Putamen (tissue), 1 donor: ENCODE measurements at places on chromosomes 13 and 19.

- no peak for DNase-seq
Observed at GRCh38 chr19:35419046-35419445, 29.0 kb upstream of the FFAR2 start.

- no peak for DNase-seq
Observed at GRCh38 chr13:110170882-110171281, 136.1 kb downstream of the COL4A1 start.

DNA sequence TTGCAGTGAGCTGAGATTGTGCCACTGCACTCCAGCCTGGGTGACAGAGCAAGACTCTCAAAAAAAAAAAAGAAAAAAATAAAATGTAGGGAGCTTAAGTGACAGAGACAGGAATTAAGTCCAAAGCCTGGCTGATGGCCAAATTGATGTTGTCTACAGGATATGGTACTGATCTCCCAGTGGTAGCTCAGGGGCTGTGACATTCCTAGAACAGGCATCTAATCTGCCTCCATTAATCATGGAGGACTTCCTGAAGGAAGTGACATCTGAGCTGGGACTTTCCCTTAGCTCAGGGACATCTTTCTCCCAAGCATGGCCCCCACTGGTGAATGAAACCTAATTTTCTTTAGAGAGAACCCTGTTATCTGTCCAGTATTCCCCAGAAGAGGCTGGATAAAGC is 11.4 kb upstream of the EDDM13 start:
- no peak for DNase-seq

- no peak for DNase-seq
Observed at GRCh38 chr13:20506696-20507095, 19.0 kb downstream of the CRYL1 start.

- DNase-seq = no peak
Observed at GRCh38 chr19:7152568-7152967, 83.1 kb downstream of the ZNF557 start.

GRCh38 chr19:41960973-41961372 is 1.9 kb upstream of the RABAC1 start:
- DNase-seq = no peak

- no peak for DNase-seq
Observed at GRCh38 chr13:82713687-82714405, 1168.4 kb downstream of the SLITRK1 start.

DNA sequence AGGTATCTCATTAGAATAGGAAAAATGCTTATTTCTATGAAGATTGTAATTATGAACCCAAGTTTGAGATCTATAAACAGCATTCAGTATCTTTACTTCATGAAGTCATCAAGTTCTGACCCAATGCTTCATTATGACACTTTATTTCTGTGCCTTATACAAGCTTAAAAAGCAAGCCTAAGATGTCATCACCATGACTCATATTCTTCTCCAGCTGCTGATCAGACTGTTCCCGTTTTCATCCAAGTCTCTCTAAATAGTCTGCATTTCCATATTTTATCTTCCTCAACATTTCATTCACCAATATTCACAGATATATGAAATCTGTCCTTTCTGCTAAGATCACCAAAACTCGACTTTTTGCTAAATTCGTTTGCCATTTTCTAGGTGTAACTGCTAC is 1247.2 kb upstream of the PRR20A start:
- no peak for DNase-seq

DNA sequence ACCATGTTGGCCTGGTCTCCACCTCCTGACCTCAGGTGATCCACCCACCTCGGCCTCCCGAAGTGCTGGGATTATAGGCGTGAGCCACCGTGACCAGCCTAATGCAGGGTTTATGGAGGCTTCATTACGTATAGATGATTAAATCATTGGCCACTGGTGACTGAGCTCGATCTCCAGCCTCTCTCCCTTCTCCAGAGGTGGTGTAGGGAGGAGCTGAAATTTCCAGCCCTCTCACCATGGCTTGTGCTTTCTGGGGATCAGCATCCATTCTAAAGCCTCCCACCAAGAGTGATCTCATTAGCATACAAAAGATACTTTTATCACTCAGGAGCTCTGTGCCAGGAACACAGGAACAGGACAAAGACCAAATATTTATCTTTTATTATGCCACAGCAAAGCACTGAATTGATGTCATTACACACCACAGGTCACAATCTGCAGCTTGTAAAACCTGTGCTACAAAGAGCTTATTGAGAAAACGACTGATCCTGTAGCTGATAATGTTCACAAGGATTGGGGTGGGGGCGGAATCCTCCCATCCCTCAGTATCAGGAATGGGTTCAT is 32.4 kb downstream of the RHPN2 start:
- no peak for DNase-seq

GRCh38 chr13:43134868-43135267 is 111.5 kb downstream of the DNAJC15 start:
- no peak for DNase-seq

GRCh38 chr19:32869369-32869965 is at the start of gene SLC7A9:
TSS of gene SLC7A9 (minus strand) at chr19:32869767. CDS start at chr19:32868534, 1,233 bp downstream.
- DNase-seq = no peak

GRCh38 chr19:52464798-52465470 is 11.6 kb downstream of the ZNF578 start:
- no peak for DNase-seq

- DNase-seq = peak; percentile 87
Observed at GRCh38 chr13:24038841-24039330, 121.6 kb upstream of the SPATA13 start.

GRCh38 chr13:71606818-71607217 is 260.2 kb downstream of the DACH1 start:
- DNase-seq = no peak

GRCh38 chr13:80430561-80430960 is 89.6 kb upstream of the SPRY2 start:
- DNase-seq = no peak

GRCh38 chr13:57128909-57129308 is 11.8 kb upstream of the PRR20A start:
- DNase-seq = no peak

DNA sequence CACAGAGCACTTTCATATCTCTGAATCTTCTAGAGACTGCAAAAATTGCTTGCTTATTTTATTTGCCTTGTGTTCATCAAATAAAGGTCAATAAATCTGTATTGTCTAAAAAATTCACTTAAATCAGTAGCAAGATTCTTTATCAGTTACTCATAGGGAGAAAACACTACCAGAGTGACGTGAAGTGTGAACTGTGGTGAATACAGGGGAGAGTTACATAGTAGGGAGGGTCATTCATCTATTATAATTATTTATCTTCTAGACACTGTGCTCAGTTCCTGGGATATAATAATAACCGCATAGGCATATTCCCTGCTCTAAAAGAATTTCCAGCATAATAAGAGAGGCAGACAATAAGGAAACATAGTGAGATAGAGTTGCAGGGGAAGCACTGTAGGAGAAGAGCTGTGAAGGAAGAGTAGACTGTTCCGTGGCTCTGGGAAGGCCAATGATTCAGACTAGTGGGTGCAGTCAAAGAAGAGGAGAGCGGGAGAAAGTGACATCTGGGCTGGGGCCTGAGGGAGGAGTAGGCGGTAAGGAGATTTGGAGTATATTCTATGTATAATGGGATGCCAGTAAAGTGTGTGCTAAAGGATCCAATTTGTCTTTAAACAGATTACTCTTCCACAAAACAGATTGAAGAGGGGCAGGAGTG is 84.0 kb upstream of the TDRD3 start:
- DNase-seq = no peak

DNA sequence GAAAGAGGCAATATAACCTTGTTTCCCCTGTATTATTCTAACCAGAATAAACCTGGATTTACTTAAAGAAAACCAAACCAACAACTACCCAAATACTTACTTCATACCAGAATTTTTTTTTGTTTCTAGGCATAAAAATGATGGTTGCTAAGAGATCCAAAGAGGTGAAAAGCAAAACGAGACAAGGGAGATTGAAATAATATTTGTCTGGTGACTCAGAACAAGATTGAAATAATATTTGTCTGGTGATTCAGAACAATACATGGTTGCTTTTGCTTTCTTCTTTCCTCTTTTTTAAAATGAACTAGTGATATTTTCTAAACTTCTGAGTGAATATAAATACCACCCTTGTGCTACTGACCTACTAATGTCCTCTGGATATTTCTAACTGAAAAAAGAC is 592.9 kb downstream of the KCTD12 start:
- no peak for DNase-seq

DNA sequence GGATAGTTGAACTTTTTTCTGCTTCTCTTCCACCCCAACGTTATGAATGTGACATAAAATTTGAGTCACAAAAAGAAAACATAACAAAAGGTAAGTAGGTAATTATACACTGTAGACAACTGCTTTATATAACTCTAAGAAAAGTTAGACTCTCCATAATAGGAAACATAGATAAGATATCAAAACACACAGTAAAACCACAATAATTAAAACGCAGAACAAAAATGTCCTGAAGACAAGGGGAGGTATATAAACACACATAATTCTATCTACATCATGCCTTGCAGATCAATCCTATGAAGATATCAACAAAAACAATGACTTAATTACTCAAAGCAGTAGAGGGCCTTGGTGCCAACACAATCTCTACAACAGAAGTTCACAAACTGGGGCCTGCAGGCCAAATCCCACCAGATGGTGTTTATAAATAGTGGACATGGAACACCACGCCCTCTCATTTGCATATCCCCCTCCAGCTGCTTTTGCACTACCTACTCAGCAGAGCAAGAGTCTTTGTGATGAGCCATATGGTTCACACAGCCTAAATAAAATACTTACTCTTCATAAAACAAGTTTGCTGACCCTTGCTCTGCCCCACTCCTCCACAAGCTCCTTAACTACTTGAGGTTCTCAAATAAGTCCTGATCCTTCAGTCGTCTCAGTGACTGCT is 254.7 kb downstream of the KLF12 start:
- DNase-seq = no peak

DNA sequence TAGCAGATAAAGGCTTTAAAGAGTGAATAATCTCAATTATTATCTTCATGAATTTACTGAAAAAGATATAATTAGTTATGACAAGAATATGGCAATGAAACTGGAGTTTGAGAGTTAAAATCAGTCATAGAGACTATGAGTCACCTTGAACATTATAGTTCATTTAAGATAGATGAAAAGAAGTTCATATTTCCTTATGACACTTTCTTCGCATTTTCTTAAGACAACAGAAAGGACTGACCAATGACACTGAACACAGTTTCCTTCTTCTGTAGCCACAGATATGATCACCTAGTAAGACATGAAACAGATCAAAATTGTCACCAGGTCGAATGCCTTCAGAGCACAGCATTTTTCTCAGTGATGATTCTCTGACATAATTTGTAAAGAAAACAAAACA is 202.1 kb downstream of the KLF12 start:
- DNase-seq = no peak

DNA sequence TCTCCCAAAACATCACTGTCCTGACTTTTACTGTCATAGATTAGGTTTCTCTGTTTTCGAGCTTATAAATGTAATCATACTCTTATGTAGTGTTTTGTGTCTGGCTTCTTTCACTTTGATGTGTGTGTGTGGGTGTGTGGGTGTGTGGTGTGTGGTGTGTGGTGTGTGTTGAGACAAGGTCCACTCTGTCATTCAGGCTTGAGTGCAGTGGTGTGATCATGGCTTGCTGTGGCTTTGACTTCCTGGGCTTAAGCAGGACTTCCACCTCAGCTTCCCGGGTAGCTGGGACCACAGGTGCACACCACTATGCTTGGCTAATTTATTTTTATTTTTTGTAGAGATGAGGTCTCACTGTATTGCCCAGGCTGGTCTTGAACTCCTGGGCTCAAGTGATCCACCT is 59.6 kb downstream of the PDS5B start:
- DNase-seq = no peak

DNA sequence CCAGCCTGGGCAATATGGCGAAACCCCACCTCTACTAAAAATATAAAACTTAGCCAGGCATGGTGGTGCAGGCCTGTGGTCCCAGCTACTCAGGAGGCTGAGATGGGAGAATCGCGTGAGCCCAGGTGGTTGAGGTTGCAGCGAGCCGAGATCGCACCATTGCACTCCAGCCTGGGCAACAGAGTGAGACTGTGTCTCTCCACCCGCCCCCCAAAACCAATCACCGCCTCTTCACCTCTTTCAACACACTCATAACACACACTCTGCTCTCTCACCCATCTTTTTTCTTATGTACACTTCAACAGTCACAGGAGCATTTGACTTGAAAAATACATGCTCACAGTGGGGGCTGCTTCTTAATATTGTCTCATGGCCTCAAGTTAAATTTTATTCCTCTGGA is 76.8 kb downstream of the ESD start:
- DNase-seq = no peak

DNA sequence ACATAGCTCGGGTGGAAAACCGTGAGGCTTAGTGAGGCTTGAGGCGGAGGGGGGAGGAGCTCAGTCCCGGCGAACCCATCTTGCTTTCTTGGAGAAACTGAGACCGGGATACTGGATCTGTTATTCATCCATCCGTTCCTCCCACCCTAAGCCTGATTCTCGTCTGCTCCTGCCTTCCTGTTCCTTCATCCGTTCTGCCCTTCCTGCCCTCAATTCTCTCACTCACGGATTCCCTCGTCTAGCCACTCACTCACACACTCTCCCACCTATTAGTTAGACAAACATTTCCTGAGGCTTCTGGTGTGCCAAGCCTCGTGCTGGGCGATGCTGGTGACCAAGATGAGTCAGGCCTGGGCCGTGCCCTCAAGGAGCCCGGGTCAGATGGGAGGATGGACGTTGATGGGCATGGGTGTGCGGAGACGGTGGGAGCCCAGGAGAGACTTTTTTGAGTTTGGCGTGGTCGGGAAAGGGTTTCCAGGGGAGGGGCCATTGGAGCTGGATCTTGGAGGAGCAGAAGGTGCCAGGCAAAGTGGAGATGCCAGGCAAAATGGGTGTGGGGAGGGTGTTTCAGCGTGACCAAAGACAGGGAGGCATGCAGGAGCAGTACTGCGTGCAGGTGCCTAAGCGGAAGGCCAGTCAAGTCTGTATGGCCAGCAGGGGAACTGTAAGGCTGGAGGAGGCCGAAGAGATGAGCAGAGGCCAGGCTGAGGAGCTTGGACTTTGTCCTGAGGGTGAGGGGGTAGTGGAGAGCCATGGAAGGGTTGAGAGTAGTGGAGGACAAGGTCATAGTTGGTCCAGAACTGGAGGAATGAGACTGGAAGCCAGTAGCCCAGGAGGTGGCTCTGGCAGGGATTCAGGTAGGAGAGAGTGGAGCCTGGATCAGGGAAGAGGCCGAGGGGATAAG is 7.4 kb upstream of the CNFN start:
- DNase-seq = no peak

DNA sequence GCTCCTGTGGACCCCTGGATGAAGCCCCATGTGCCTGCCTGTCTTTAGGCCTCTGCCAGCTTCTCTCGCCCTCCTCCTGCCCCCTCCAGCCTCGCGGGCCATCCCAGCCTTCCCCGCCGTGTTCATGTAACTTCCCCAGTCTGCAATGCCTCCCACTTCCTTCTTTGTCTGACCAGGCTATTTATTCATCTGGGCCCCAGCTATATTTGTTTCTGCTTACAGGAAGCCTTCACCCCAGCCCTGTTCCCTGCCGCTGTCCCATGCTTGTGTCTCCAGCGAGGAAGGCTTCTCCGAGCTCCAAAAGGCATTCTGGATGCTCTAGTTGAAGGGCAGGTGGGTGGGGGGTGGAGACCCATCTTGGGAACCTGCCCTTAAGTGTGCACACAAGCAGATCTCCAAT is 7.9 kb upstream of the C3 start:
- DNase-seq = no peak

GRCh38 chr13:58119351-58119750 is 487.8 kb downstream of the PCDH17 start:
- DNase-seq = no peak
